CD4-positive, alpha-beta T cell treated with Interleukin-1 beta for 1 hour (primary cell): ENCODE measurements at places on chromosomes 6 and 20.

DNA sequence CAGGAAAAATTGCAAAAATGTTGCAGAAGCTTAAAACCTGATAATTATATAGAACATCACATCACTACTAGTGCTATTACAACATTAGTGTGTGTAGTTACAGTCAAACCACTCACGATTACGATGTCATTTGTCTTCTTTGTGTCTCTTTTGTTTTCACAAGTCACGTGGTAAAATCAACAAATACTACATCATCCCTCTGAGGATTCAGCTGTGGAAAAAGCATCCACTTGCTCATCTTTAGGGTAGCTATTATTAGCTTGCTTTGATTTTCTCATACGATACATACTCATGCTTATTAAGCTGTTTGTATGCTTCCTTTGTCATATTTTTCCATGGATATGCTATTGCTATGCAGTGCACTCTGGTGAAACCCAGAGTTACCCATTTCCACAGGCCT, 22.2 kb upstream of the ATXN1 start:
- no peak for DNase-seq

GRCh38 chr6:133621751-133622150, 267.2 kb upstream of the TCF21 start:
- no peak for DNase-seq

DNA sequence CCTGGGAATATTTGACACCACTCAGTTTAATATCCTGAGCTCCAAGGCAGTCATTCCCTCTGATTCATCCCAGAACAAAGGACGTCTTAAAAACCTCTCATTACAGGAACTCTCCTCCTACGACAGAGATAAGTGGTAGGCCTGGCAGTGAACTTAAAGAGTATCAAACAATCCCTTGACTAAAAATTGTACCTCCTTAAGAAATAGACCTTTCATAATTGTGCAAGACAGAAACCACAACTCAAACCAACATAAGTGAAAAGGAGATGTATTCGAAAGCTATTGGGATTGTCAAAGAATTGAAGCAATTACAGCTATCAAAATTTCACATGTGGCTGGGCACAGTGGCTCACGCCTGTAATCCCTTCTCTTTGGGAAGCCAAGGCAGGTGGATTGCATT, 19.1 kb upstream of the BNIP5 start:
- no peak for DNase-seq

GRCh38 chr6:143034689-143035334, 25.9 kb upstream of the AIG1 start:
- DNase-seq = no peak

- no peak for DNase-seq
Observed at GRCh38 chr6:149035766-149036165, 281.7 kb upstream of the TAB2 start.

GRCh38 chr20:59731376-59731775, 127.0 kb downstream of the PHACTR3 start:
- DNase-seq = no peak

DNA sequence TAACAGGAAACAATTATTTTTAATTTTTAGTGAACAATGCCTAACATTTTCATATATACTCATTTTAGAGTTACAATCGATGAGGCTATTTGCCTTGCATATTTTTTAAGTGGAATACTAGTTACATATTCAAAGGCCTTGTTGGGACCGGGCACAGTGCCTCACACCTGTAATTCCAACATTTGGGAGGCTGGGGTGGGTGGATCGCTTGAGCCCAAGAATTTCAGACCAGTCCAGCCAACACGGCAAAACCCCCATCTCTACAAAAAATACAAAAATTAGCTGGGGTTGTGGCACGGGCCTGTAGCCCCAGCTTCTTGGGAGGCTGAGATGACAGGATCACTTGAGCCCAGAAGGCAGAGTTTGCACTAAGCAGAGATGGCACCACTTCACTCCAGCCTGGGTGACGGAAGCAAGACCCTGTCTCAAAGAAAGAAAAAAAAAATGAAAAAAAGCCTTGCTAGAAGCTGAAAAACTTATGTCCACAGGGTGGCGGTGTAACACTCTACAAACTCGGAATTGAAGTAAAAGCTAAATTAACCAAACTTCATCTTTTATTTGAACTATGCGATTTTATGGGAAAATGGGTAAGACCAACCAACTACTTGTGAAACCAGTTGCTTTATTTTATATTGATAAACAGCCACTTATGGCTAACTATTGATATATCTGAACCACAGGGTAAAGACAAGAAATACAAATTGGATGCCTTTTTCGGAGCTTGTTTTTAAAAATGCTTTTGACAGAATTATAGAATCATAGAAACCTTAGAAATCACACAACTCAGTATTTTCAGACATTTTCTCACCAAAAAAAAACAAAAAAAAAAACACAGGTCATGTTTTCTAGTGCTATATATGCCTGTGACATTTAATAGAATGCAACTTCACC, 24.1 kb upstream of the ROS1 start:
- DNase-seq = peak; percentile 32

DNA sequence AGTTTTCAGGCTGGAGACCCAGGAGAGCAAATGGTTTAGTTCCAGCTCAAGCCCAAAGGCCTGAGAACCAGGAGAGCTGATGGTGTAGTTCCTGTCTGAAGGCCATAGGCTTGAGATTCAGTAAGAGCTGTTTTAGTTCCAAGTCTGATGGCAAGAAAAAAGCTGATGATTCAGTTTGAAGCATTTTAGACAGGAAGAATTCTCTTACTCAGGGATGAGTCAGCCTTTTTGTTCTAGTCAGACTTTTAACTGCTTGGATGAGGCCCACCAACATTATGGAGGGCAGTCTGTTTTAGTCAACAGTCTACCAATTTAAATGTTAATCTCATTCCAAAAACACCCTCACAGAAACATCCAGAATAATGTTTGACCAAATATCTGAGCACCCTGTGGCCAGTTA, 2.5 kb downstream of the ZSCAN26 start:
- no peak for DNase-seq

- DNase-seq = no peak
Observed at GRCh38 chr20:56458206-56458821, 10.1 kb upstream of the RTF2 start.

DNA sequence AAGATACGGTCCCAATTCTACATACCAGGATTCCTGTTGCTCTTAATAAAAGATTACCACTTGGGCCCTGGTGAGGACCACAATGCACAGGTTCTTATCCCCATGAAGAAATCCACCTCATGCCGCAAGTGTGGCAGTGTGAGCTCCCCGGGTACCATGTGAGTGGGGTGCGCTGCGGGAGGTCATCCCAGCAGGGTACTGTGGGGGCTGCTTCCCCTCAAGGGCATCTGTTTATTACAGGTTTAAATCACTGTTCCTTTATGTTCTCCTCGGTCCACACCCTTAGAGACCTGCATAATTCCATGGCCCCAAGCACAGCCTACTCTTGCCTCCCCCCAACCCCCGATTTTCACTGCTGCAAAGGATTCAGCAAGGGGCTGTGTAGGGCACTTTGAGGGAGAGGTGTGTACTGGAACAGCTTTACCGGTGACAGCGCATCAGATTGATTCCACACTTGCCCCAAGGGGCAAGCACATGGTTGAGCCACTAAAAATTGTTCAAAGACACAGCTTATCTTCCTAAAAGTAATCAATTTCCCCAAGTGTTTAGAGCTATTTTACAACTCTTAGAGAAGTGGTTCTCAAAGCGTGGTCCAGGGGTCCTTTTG, 6.2 kb downstream of the DIDO1 start:
- DNase-seq = no peak
